ENCODE measurements at places on chromosomes 3 and 15. TPM values are rescaled to one million over a fixed set of nuclear protein-coding genes. Genes with fewer than 3 reads are reported as not detected.

HHLA2 gene
- total RNA-seq: not detected

GRCh38 chr3:131218196-131218595 lies 163.4 kb upstream of the NUDT16 start:
- DNase-seq: no peak

DZIP1L gene
- total RNA-seq: 14.6 TPM

GRCh38 chr15:42151736-42152135 lies 4.7 kb downstream of the PLA2G4F start:
- peak; percentile 45 for DNase-seq

ACKR4 gene
- 1.4 TPM for total RNA-seq

- DNase-seq: no peak
These were observed 1.8 kb downstream of the IGDCC3 start for GRCh38 chr15:65375871-65376607.

NME9 gene
- not detected for total RNA-seq

GRCh38 chr3:130878464-130878863 lies 15.4 kb upstream of the ATP2C1 start:
- no peak for DNase-seq

DNA sequence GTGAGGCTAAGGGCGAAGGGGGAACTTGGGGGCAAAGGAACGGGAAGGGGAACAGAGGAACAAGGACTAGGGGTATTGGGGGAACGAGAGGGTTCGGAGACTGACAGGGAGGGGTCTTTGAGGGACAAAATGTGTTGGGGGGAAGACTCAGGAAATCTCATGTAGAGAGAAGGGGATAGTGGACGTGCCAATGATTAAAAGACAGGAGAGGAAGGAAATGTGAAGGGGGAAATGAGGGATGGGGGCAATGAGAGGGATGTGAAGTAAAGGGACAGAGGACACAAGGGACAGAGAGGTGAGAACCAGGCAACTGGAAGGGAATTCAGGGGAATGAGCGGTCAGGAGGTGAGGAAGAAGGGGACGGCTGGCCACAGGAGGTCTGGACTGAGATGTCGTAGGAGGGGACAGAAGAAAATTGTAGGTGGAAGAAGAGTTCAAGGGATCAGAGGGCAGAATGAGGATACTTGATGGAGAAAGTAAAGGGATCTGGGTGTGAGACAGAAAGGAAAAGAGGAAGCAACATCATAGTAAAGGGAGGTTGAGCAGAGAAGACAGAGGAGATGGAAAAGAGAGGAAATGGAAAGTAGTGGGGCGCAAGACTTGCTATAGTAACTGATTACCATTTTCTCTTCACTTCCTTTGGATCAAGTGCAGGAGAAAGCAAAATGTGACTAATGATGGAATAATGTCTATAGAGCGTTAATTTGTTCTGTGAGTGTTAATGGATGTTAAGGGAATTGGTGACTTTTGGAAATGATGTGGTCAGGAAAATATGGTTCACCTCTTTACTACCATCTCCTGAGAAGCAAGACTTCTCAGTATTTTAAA lies 749 bp downstream of the RAB8B start:
- peak; percentile 63 for DNase-seq

DNA sequence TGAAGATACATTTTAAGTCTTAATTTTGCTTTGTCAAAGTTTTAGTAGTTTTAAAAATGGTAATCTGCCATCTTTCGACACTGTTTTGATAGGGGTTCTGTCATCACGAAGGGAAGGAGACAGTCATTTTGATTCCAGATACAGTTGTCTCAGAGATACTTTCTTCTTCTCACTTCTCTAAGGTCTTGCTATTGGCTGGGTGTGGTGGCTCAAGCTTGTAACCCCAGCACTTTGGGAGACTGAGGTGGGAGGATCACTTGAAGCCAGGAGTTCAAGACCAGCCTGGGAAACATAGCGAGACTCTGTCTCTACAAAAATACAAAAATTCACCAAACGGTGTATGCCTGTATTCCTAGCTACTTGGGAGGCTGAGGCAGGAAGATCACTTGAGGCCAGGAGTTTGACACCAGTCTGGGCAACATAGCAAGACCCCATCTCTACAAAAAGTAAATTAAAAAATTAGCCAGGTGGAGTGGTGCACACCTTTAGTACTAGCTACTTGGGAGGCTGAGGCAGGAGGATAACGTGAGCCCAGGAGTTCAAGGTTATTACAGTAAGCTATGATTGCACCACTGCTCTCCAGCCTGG lies 3.3 kb downstream of the RAB8B start:
- DNase-seq: no peak

DNA sequence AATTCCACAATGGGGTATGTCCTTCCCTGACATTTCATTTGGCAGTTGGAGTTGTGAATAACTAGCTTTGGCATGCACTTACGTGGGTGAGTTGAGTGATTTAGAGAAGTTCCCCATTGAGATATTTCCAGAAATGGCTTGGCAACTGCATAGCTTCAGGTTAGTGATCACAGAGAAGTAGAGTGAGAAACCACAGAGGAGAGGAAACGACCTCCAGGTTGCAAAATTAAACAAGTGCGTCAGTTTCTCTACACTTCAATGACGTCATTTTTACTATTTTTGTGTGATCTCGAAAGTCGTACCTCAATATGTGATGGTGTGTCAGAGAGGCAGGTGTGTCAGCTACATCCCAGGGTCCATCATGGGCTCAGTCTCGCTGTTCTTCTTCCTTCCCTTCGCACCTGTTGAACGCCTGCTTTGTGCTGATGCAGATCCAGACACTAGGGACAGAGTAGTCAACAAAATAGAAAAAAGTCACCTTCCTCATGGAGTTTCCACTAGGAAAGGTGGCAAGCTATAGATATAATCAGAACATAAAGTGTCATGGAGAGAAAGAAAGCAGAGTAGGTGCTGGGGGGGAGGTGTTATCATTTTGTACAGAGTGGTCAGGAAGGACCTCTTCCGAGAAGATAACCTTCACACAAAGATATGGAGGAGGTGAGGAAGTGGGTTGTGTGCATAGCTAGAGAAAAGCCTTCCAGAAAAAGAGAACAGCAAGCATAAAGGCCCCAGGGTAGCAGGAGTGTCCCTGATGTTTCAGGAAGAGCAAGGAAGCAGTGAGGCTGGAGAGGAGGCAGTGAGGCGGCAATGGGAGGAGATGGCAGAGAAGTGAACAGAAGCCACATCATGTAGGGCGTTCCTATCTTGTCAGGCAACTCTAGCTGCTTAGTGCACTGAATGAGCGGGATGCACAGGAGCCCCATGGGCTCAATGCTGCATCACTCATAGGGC lies 75.6 kb downstream of the MCTP2 start:
- no peak for DNase-seq

DNA sequence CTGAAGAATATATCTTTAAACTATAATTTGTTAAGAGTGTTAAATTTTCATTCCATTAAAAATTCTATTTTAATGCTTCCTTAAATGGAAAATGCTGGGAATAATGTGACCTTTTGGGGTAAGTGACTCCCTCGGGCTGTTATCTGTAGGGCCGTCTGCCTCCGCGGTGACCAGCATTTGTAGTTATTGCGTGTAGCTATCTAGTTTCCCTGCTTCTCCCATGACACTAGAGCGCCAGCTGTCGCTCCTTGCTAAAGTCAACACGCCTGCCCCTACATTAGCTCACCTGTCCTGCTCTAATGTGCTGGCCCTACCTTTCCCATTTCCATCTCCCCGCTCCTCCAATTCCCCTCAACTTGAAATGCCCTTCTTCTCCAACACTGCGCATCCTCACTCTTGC lies 12.4 kb upstream of the CHRM5 start:
- DNase-seq: no peak

GRCh38 chr3:53269888-53270880 lies 14.4 kb upstream of the TKT start:
- peak; percentile 90 for DNase-seq

- no peak for DNase-seq
These were observed 73.9 kb upstream of the BLM start for GRCh38 chr15:90643301-90643632.

KIF23 gene
- 64.7 TPM for total RNA-seq

Data from endothelial cell of umbilical vein (primary cell).